DMS 273 treated with DMSO at 0.1 percent for 48 hours (cell line): ENCODE measurements at places on chromosomes 3 and 15.

GRCh38 chr15:40904552-40905201, 10.4 kb downstream of the VPS18 start:
- no peak for DNase-seq

DNA sequence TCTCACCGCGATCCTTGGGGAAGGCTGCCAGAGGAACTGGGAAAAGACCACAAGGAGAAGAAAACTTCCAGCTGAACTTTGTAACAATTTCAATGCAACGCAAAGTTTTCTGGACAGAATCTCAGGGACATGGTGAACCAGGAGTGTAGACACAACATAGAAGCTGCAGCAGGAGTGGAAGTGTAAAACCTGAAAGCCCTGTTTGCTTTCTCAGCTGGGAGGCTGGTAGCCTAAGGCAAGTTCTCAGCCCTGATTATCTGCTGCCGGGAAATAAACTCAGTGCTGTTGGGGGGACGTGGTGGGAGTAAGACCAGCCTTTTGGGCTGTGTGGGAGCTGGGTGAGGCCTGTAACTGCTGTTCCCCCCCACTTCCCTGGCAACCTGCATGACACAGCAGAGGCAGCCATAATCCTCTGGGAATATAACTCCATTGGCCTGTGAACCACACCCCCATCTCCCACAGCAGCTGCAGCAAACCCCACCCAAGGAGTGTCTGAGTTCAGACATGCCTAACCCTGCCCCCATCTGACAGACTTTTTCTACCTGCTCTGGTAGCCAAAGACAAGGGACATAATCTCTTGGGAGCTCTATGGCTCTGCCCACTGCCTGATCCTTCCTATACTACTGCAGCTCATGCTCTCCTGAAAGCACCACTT, 106.7 kb downstream of the ZNF621 start:
- no peak for DNase-seq

DNA sequence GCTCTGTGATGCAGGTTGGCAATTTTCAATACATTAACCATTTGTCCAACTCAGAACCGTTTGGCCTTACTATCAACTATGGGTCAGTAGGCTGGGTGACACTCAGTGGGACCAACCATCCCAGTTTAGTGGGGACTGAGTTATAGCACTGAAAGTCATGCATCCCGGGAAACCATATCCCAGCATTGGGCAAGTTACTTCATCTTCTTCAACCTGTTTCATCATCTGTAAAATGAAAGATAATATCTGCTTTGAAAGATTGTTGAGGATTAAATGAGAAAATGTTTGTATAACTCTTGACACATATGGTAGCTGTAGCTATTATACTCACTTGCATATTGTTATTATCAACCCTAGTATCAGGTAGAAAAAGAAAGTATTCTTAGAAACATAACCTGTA, 11.9 kb downstream of the RAB27A start:
- DNase-seq = no peak

DNA sequence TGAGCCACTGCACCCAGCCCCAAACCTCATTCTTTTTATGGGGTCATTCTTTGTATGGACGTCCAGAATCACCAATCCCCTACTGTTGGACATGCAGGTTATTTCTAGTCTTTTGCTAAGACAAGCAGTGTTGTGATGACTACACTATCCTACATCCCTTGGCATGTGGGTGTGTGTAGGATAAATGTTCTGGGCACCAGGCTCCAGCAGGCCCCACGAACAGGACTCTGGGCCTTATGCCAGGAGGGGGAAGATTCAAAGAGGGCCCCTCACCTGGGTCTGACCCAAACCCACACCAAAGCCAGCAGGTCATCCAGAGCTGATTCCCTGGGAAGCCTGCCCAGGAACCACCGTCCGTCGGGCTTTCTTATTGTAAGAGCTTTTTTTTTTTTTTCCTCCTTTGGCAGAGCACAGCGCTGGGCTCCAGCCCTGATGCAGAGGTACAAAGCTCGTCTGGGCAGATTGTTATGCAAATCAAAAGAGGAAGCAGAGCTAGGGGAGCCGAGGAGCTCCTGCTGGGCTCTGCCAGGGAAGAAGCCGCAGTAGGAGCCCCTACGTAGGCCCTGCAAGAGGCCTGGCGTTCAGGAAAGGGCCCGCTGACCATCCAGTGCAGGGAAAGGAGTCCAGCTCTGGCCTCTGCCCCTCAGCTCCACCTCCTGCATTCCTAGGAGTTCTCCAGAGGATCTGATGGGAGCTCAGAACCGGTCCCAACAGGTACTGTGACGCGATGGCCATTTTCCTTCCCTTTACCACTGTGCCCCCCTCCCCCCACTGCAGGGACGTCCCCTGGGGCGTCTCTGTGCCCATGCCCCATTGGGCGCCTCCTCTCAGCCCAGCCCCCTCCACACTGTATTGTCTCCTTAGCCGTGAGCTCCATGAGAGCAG, 29.0 kb upstream of the FURIN start:
- DNase-seq = no peak

DNA sequence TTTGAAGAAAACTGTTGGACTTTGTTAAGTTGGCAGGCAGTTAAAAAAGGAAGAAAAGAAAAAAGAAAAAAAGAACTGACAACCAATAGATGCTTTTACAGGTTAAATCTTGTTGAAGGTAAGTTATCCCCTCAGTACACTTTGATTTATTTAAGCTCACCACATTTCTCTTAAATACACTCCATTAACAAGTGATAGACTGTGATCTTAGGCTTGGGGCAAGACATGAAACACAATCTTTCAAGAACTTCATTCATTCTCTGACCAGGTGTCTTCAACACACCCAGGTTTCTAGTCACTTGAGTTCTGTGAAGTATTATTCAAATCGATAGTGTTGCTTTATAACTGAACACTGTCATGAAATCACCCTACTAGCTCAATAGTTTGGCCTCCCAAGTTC, 751.9 kb downstream of the ROBO1 start:
- no peak for DNase-seq

GRCh38 chr3:197333901-197334639, 35.7 kb upstream of the DLG1 start:
- DNase-seq = no peak

GRCh38 chr3:186098740-186099139, 10.1 kb downstream of the ETV5 start:
- DNase-seq = no peak

GRCh38 chr3:14605744-14606143, 45.8 kb upstream of the CCDC174 start:
- DNase-seq = no peak

DNA sequence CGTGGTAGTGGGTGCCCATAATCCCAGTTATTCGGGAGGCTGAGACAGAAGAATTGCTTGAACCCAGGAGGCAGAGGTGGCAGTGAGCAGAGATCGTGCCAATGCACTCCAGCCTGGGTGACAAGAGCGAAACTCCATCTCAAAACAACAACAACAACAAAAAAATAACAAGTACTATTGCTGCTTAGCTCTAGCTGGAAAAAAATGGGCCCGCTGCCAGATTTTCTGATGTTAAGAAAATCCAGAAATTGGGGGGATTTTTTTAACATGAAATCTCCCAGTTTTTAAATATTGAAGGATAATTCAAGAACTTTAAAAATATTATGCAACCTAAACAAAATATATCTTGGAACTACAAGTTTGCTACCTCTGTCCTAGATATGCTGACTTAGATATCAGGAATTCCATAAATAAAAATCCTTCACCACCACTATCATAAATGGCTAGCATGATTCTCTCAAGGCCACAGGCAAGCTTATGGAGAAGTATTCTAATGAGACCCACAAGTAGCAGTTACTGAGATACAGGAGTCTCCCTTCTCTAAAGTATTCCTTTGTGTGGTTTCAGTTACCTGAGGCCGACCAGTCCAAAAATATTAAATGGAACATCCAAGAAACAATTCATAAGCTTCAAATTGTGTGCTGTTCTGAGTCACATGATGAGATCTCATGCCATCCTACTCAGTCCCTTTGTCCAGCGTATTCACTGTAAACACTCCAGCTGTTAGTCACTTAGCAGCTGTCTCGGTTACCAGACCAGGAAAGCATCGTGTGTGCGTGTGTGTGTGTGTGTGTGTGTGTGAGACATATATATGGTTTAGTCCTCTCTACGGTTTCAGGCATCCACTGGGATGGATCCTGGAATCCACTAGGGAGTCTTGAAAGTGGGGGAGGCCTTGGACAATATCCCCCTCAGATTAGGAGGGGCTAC, 277.2 kb downstream of the TBL1XR1 start:
- DNase-seq = no peak

- no peak for DNase-seq
Observed at GRCh38 chr3:39744746-39745145, 64.7 kb upstream of the MYRIP start.

- no peak for DNase-seq
Observed at GRCh38 chr3:4030624-4031023, 231.4 kb downstream of the LRRN1 start.

DNA sequence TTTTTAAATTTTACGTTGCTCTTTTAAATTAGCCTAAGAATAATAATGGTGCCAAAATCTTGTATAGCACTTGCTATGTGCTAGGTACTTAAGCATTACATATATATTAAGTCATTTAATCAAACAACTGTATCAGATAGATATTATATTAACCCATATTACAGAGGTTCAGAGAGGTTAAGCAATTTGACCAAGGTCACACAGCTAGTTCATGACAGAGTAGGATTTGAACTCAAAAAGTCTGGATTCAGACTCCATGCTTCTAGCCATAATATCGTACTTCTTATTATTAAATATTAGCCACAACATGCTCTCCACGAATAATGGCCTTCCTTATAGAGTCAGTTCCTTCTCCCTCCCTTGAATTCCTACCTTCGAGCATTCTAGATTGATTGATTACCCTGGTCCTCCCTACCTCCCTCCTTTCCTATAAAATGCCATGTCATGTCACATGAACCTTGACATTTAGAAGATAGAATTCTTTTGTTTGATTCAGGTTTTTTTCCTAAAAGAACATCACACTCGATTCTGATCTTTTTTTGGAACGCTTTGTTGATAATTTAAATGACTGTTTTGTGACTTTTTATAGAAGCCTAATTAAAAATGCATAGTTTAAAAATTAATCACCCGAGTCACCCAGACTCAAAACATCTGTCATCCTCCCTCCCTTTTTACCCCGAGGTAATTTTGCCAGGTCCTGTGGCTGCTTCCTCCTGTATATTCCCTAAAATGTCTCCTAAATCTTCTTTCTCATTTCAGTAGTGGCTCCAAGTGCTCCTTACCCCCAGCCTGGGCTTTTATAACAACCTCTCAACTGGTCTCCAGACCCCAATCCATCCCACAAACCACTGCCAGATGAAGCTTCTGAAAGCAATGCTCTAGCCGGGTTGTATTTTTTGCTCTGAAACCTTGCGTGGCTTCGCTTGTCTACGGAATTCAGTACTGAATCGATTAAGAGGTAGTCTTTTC, 8.5 kb upstream of the PSMD6 start:
- DNase-seq = peak; percentile 41

DNA sequence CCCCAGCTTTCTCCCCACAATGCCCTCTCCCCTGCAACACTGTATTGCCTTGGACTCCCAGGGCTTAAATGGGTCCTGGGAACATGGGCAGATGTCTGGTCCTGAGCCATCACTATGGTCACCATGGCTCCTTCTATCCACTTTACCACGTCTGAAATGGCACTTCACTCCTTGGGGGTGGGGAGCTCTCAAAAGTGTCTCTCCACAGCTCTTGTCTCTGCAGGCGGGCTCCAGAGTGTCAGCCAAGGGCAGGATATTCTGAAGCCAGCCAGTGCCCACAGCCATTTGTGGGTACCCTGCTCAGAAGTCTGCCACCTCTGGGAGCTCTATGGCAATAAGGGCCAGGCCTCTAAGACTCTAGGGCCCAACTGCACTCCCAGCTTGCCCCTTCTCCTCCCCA, 163.9 kb downstream of the PPM1L start:
- no peak for DNase-seq

GRCh38 chr3:123385001-123385401, 63.9 kb downstream of the ADCY5 start:
- peak; percentile 85 for DNase-seq

DNA sequence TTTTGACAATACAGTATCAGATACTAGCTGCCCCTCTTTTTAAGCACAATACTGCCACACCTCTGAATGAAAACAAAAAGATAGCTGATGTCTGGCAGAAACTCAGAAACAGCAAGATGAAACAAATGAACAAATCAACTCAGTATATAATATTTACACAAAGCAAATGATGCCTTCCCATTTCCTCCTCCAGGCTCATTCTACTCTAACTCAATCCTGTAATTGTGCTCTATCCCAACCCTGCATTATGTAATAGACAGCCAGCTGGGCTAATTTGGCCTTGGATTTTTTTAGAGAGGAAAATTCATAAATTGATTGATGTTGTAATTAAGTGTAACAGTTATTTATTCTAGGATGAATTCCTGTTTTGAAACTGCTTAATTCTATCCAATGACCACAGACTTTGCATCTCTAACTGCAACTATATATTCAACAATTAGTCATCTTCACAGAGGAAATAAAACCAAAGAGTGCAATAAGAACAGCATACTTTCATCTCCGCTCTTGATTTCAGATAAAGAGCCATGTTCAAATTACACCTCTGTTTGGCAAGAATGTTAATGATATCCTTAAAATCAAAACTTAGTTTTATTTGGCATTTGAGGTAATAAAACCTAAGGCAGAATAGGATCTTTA, 6.1 kb downstream of the ATG3 start:
- no peak for DNase-seq

- no peak for DNase-seq
Observed at GRCh38 chr3:141059816-141060215, 8.7 kb downstream of the SPSB4 start.

GRCh38 chr3:191216510-191216909, 17.5 kb downstream of the OSTN start:
- DNase-seq = no peak

DNA sequence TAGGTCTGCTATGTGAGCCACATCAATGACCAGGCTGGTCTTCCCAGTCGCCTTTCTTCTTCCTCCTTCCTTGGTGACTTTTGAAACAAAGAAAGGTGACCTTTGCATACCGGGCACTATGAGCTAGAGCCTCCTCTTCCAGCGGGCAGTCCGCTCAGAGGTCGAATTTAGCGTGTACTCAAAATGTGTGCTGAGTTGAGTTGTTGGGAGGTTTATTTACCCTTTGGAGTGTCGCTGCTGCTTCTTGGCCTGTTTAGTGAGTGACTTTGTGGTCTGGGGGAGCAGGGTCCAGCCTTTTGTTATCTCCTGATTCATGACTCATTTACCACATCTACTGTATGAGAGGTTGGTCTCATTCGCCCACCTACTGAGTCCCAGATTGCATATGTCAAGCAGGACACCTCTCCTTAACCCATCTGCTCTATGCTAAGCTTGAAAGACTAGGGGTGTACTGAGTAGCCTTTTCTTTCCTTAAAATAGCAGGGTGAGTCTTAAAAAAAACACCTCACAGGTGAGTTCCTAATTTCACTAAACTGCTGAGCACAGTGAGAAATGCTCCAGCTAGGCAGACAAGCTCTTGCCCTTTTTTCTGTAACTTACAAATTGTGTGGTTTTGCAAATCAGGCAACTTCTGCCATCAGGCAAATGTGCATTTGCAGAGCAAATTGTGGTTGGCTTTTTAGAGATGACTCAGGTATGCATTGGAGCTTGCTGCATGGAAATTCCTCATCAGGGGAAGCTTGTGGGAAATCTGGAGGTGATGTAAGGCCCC, 3.2 kb upstream of the SIAH2 start:
- DNase-seq = no peak

DNA sequence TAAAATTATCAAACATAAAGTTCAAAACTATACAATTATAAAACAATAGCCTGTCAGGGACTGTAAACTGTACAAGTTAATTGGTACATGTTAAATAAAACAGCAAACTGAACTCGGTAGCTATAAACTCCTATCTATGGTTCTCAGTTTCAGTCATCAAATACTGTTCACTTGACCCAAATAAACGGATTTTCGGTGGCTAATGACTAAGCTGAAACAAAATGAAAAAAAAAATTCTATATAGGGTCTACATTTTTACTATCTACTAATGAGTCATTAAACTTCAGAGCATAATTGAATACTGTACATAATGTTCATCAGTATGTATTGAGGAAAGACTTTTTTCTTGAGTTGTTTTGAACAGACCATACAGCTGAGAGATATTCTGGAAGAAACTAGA, 6.6 kb downstream of the PROK2 start:
- DNase-seq = no peak
